ENCODE measurements at places on chromosomes 3 and 15.

DNA sequence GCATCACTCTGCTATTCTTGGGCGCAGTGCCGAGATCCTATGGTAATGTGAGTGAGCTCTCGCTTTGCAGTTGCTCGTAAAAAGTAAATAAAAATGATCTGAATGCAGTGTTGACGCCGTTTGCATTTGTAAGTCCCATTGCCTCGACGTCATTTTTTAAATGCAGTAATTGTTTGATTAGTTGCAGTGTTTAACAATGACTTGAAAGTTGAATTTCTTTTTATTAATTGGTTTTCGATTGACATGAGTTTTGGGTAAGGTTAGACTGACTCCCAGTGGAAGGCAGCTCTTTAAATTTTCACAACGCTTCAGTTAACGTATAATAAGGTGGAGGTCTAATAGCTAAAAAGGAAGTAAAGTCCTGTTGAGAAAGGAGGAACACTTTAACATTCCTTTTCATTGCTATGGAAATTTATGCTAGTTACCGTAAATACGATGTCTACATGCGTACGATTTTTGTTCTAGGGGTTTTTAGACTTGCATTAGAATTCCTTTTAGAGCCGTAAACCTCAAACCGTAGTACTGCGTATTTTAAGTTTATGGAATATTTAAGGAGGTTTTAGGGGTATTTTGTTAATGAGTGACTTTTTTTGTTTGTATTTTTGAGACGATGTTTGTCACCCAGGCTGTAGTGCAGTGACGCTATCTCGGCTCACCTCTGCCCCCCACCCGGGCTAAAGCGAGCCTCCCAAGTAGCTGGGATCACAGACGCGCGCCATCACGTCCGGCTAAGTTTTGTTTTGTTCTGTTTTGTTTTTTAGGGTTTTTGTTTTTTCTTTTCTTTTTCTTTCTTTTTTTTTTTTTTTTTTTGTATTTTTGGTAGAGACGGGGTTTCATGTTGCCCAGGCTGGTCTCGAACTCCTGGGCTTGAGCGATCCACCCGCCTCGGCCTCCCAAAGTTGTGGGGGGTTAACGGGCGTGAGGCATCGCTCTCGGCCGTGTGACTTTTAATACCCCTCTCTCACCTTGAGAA lies 1.4 kb downstream of the MORF4L1 start:
- peak; percentile 37 for DNase-seq

DNA sequence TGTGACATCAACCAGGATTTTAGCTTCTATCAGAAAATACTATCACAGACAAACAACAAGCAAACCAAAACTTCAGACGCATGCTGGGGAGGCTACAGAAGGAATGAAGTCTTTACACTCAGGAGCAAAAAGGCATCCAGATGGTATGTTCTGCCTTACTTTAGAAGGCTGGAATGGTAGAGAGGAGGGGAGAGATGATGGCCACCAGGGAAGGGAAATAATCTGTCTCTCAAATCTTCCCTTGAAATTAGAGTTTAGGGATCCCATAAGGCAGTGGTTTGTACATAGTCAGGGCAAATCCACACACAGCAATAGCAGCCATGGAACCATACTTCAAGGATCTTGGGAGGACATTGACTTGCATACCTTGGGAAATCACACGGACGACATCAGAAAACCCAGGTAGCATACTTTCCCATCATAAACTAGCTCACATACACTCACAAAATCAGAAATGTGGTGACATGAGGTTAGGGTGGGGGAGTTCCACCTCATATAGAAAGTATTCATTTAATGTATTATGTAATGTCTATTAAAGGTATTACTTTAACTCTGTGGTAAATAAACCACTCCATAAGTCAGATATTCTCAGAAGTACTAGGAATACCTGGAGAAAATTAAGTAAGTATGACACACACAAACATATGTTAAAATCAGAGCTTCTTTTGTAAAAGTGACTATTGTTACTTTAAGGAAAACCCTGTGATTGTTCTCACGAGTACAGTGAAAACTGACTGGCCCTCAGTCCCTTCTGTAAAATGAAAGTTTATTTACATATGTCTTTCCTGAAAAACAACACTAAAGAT lies 9.4 kb downstream of the BTLA start:
- DNase-seq: no peak

- no peak for DNase-seq
Measured at GRCh38 chr3:53181024-53181371, 20.0 kb downstream of the PRKCD start.

- DNase-seq: no peak
Measured at GRCh38 chr3:13852638-13853009, 27.2 kb downstream of the WNT7A start.

DNA sequence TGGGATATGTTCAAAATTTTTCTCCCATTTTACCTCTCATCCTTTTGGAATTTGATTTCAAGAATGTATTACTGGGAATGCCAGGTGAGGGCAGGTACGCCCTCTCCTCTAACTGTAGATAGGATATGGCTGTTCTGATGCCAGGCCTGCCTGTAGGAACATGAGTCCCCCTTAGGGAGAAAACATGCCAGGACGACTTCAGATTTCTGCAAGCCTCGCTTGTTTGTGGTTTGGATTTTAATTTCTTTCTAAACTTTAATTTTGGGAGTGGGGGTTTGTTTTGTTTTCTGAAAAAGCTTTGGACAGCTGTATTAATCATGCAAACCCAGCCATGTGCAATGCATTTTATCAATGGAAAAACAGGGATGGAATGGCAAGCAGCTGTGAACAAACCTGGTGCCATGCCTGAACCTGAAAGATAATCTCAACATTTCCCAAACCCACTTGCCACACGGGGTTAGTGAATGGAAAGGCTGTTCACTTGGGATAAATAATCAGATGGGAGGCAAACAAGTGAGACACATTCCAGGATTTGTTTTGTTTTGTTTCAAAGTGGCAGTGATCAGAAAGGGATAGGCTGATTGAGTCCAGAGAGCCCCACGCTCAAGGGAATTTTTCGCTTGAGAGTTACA lies 207.6 kb downstream of the GAP43 start:
- DNase-seq: no peak

DNA sequence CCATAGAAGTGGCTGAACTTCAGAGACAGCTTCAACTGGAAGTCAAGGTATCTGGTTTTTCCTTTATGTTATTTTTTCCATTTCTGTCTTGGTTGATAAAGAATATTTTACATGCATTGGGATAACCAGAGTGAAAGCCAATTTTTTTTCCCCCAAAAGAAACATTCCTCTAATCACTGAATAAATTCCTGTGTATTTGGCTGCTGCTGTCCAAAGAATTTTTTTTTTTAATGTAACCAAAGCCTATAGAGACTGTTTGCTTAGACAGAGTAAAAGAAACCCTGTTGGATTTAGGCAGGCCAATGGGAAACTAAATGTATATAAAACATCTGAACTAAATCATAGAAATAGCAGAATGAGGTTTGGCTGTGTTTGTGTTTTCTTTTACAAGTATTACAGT lies 75.2 kb downstream of the CGNL1 start:
- DNase-seq: no peak

DNA sequence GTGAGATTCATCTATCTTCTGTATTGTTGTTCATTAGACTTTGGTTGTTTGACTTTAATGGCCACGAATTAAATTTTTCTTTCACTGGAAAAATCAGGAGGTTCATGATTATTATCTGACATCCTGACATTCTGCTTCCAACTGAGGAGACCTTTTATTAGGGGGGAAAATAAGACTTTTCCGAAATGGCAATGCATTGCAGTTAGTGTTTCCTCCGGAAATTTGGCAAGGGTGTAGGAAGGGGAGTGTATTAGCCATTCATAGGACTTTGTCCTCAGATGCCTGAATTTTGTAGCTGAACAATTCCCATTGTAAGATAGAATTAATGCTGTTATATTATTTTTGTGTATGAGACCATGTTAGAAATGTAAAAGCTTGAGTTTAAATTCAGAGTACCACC lies 450.6 kb upstream of the TGFBR2 start:
- no peak for DNase-seq

DNA sequence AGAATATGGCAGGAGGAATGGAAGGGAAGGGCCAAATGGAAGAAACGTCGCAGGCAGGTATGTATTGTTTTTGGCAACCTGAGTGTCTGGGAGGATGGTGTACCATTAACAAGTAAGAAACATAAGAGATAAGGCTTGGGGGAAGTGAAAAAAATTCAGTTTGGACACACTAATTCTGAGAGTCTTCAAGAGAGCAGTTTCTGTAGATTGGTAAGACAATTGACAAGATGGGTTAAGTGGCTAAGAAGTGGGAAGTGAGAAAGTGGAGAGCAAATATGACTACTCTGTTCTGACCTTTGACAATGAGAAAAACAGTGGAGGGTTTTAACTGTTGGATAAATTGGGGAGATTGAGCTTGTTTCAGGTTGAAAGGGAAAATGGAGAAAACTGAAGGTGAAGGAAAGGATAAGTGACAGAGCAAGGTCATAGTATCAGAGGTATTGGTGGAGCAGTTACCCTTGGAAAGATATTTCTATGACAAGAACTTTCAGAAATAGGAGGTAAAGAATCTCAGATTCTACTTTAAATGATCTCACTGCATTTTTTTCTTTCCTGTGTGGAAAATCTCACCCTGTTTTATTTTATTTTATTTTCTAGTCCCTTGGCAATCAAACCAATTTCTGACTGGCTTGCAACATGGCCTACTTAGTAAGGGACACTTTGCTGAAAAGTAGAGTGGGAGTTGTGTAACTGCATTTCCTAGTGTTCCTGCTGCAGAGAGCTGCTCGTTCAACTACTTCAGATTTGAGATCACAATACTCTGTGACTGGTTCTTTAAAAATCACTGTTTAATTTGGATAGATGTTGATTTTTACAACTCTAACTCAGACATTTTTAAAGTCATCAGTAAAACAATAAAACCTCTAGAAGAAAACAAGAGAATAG lies 23.1 kb upstream of the GABPB1 start:
- no peak for DNase-seq

DNA sequence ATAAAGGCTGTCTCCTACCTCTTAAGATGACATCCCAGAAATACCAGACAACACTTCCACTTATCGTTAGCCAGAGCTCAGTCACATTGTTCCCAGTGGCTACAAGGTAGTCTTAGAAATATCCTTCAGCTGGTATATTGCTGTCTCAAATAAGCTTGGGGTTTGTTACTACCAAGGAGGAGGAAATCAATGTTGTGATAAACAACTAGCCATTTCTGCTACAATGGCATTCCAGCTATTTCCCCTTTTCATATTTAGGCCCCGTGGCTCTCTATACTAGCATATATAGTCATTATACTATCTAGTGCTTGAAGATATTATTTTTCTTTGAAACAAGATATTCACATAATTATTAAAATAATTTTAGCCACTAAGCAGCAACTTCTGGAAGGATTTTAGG lies 56.5 kb downstream of the VPS8 start:
- no peak for DNase-seq

GRCh38 chr3:157445857-157446256 lies 9.2 kb downstream of the PTX3 start:
- DNase-seq: no peak

- DNase-seq: no peak
Measured at GRCh38 chr3:67517781-67518180, 136.6 kb downstream of the SUCLG2 start.

- DNase-seq: peak; percentile 84
Measured at GRCh38 chr3:104102386-104102785, 1264.3 kb upstream of the ALCAM start.

GRCh38 chr3:151008699-151009098 lies 36.2 kb upstream of the CLRN1 start:
- DNase-seq: peak; percentile 2

- DNase-seq: peak; percentile 84
Measured at GRCh38 chr3:73094129-73094528, 32.7 kb downstream of the EBLN2 start.

Measured in NCI-H82 (cell line).